Non-pigmented ciliary epithelial cell (primary cell): ENCODE measurements at places on chromosomes 2 and 18.

DNA sequence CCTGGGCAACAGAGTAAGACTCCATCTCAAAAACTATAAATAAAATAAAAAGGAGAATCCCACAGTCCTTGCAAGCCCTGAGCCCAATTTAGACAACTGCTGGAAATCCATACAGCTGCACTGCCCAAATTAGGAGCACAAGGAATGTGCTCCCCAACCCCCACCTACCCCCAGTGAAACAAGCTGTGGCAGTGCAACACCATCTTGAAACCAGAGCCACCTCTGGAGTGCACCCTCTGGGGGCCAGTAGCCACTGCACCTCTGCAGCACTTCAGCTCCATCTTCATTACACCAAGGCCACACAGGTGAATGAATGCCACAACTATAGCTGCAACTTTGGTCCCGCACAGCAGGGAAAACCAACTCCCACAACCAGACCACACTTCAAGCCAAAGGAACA is 37.3 kb downstream of the USP34 start:
- no peak for DNase-seq

GRCh38 chr18:74388227-74388626 is 68.9 kb downstream of the DIPK1C start:
- DNase-seq, result no peak

GRCh38 chr18:74229005-74229404 is 62.8 kb downstream of the CYB5A start:
- DNase-seq, result no peak

DNA sequence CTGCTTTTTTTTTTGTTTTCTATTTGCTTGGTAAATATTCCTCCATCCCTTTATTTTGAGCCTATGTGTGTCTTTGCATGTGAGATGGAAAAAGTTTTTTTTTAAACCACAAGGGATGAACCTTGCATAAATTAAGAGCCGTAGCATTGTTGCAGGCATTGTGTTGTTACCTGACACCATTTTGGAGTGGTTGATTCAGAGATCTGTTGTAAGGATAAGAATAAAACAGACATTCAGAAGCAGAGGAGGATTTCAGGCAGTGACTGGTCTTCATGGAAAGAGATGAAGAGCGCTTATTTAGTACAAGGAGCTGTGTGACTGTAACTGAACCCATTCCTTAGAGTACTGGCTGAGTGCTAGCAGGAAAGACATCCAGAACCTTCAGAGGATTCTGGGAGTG is 101.2 kb downstream of the LTBP1 start:
- DNase-seq, result no peak

DNA sequence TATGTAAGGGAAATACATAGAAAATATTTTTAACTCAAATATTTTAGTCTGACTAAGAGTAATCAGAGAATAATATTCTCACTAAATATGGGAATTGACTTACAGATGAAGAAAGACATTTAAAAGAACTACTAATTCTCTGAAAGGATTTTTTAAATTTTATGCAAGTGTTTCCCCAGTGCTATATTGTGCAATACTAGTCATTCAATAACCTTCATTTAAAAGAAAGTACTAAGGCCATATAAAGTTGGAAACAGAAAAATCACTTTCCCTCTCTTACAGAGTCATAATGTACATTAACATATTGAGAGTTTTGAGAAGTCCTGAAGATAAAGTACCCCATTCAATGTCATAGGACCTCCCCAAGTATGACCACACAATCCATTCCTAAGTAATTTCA is 584.6 kb upstream of the ACVR2A start:
- no peak for DNase-seq

DNA sequence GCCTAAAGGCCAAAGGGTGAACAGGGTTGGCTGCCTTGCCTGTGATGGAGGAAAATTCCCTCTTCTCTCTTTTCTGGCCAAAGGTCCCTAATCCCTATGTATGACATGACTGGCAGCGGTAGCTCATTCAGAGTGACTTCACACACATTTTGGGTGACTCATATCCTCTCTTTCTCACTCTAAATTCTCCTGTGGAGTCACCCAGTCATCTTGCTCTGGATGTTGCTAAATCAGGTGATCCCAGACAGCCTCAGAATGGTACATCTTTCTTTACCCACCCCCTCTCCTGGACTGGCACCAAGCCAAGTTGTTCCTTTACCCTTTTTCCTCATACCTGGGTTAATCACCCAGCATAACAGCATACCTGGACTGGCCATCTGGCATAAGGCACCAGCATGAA is 77.2 kb downstream of the NEURL3 start:
- DNase-seq, result no peak

GRCh38 chr2:197813093-197813787 is 8.8 kb downstream of the PLCL1 start:
- DNase-seq, result peak; percentile 17

GRCh38 chr2:5845798-5846330 is 153.7 kb downstream of the SOX11 start:
- no peak for DNase-seq

GRCh38 chr18:57772387-57772799 is 30.7 kb downstream of the ATP8B1 start:
- DNase-seq, result no peak

- DNase-seq, result no peak
Measured at GRCh38 chr2:27123302-27124150, at the start of gene ABHD1. ABHD1 (plus strand) TSS chr2:27123815; CDS start chr2:27123949, 134 bp downstream.

- DNase-seq, result no peak
Measured at GRCh38 chr2:15794608-15795134, 145.7 kb upstream of the MYCN start.

GRCh38 chr2:20516291-20516645 is 69.4 kb downstream of the RHOB start:
- no peak for DNase-seq

- no peak for DNase-seq
Measured at GRCh38 chr2:160336105-160336504, 136.0 kb upstream of the ITGB6 start.

GRCh38 chr18:63439334-63439733 is 17.1 kb upstream of the VPS4B start:
- peak; percentile 32 for DNase-seq

DNA sequence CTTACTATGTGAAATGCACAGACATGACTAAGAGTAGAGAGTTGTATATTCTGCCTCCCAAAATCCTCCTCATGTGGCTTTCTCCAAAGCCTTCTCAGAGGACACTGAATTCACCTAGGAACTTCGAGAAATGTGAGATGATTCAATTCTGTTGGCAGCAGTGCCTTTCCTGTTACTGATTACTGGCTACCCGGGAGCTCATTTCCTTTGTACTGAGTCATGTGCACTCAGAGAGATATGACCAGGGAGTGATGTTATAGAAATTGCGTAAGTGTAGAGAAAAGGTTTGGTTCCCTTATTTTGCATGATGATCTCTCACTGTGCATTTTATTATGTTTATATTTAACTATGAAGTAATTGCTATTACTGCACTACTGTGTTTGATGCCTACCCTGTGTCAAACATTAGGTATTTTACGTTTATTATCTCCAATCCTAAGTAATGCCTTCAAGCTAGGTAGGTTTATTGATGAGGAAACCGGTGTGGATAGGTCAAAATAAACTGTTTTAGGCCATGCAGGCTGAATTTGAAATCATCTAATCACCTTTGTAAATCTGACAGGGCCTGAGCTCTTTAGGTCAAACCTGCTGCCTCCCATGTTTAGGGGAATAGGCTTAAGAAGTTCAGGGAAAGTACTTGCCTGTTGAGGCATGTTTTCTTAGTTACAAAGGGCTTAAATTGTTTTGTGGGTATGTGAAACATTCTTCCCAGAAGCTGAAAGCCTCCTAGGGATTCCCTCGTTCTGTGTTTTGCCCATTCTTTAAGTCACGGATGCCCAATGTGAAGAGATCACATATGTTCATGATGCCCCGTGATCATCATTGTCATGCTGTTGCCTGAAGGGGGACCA is 86.8 kb downstream of the FMNL2 start:
- peak; percentile 96 for DNase-seq
